ENCODE measurements at places on chromosomes 7 and 10.

DNA sequence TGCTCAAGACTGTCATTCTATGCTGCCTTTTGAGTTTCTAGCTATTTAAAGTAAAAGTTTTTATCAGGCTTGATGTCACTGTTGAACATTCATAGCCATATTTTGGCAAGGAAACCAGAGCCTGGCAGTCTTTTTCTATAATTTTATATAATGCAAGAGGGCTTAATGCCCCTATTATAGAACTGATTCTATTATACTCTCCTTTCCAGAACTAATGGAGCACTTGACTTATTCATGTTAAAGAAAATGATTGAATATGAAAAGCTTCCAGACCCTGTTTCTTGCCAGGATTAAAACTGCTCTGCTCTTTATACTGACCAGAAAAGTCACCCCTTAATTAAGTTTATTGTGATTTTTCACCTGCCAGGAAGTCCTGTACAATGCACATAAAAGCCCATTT, 337.6 kb upstream of the CHRM2 start:
- DNase-seq = no peak

GRCh38 chr7:50645186-50645585, 80.0 kb upstream of the DDC start:
- no peak for DNase-seq

GRCh38 chr7:69199661-69200060, 398.6 kb upstream of the AUTS2 start:
- no peak for DNase-seq

DNA sequence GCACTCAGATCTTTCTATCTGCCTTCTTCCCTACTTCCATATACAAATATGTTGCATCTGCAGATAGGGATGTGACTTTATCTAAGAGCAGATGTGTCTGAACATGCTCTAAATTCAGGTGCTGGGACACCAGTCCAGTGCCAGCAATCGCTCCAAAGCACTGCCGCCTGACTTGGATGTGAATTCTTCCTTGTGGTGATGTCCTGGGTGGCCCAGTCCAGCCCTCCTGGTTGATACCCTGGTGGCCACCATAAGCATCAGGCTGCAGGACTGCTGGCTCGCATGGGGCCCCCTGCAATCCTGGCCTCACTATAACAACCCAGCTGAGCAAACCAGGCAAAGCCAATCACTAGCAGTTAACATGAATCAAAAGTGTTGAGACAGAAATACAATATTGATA, 149.2 kb upstream of the PDE1C start:
- no peak for DNase-seq

DNA sequence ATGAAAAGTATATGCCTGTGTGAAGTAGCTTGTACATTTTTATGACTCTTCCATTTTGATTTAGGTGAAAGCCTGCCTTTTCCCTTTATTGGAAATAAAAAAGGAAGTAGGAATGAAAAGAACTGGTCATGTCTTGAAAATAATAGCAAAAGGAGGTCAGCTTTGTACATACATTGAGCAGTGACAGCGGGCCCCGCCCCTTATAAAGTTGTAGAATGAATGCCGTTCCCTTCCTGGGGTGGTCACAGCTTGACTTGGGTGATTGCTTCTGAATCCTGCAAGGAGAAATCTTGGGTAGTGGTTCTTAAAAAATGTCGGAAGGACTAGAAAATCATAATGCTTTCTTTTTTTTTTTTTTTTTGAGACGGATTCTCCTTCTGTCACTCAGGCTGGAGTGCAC, 31.7 kb downstream of the CAMK1D start:
- no peak for DNase-seq

- DNase-seq = no peak
Observed at GRCh38 chr10:78045856-78046255, 12.2 kb downstream of the RPS24 start.

GRCh38 chr10:21031232-21031795, 134.2 kb upstream of the NEBL start:
- DNase-seq = no peak

GRCh38 chr7:55026867-55027490, 8.2 kb downstream of the EGFR start:
- DNase-seq = no peak

DNA sequence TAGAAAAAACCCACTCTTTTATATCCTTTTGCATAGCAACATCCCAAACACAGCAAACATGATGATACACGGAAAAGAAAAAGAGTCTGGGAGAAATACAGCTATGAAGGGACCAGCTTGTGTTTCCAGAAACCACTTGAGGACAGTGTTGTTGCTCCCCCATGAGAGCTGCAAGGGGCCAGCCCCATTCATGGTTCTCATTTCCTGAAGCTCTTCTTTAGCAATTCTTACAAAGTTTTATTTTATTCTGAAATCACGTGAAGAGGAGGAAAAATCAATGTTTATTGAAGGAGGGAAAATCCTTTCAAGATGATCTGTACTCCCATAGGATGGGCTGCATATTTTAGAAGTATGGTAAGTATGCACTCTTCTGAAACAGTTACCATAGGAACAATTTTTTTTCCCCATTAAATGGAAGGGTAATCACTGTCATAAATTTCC, 17.5 kb upstream of the PRTFDC1 start:
- no peak for DNase-seq

DNA sequence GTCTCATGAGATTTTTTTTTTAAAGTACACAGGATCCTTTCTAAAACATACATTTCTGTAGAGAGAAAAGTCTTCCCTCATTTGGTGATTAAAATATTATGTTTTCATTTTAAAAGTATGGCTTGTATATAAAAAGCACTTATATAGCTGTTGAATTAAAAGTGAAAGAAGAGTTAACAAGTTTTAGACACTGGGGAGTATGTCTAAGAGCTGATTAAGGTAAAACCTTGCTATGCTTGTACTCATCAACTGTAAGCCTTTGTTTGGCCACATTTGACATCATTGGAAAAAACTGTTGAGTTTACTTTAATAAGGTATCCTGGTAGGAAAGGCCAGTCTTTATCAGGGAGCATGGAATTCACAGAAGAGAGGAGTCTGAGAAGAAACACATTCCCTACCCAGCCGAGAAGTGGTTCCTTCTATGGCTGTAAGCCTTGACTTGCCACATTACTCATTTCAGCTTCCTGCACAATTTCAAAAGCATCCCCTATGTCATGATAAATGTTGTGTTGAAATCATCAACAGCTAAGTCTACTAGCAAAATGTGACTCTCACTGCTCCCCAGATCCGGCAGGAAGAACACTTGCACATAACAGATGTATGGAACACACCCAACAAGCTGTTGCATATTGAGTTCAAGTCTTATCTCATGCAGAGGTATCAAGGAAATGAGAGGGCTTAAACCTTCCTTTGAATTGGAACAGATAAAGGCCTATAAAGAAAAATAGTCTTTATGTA, 171.8 kb upstream of the CDK1 start:
- no peak for DNase-seq

GRCh38 chr7:53602817-53603418, 567.5 kb downstream of the POM121L12 start:
- DNase-seq = no peak

GRCh38 chr7:43586251-43586900, 3.5 kb downstream of the STK17A start:
- no peak for DNase-seq

DNA sequence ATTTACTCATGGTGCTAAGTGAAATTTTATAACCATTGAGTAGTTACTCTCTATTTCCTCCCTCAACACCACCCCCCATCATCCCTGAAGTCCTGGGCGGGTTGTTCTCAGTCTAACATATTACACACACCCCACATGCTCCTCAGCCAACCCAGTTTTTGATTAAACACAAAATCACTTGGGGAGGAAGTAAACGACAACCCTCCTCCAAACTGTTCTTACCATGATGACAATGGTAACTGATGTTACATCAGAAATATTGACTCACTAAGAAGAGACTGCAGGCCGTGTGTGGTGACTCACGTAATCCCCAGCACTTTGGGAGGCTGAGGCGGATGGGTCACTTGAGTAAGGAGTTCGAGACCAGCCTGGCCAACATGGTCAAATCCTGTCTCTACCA, 44.2 kb downstream of the RAB11FIP2 start:
- no peak for DNase-seq
